ENCODE measurements at places on chromosomes 3 and 15.

DNA sequence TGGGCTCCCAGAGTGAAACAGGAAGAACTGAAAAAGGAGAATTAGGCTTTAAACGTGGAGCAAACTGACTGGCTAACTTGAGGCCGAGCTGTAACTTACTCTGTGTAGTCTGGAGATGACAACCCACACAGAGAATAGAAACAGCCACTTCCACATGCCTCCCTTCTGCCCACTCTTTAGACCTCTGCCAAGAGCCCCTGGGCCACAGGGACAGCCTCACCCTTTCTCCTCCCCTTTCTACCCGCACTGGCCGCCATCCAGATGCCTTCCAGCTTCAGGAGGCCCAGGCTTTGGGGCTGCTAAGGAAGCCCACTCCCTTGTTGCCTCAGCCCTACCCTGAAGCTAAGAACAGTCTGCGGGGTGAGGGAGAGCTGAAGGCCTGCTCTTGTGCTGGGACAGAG is 6.8 kb downstream of the ARHGAP31 start:
- no peak for DNase-seq

DNA sequence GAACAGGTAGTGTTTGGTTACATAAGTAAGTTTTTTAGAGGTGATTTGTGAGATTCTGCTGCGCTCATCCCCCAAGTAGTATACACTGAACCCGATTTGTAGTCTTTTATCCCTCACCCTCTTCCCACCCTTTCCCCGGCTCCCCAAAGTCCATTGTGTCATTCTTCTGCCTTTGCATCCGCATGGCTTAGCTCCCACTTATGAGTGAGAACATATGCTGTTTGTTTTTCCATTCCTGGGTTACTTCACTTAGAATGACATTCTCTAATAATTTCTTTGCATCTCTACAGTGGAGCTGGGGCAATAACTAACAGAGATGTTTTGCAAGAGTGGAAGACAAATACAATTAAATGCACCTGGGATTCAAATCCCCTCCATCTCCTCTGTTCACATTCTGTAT is 93.2 kb downstream of the TP63 start:
- DNase-seq = no peak

DNA sequence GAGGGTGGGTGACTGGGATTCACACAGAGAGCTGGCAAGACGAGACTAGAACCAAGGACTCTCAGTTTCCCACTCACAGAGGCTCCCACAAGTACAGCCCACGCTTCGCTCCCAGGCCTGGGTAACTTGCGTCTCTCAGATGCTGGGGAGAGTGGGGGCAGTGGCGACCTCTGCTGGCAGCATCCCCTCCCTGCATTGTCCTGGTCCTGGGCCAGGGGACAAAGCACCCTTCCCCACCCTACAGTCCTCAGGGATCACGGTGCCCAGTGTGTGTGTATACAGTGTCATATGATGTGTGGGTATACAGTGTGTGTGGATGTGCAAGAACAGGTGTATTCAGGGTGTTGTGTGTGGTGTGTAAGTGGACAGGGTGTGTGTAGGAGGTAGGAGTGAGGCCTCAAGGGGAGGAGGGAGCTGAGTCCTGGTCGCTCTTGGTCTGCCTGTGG is 12.8 kb downstream of the VILL start:
- DNase-seq = peak; percentile 74

DNA sequence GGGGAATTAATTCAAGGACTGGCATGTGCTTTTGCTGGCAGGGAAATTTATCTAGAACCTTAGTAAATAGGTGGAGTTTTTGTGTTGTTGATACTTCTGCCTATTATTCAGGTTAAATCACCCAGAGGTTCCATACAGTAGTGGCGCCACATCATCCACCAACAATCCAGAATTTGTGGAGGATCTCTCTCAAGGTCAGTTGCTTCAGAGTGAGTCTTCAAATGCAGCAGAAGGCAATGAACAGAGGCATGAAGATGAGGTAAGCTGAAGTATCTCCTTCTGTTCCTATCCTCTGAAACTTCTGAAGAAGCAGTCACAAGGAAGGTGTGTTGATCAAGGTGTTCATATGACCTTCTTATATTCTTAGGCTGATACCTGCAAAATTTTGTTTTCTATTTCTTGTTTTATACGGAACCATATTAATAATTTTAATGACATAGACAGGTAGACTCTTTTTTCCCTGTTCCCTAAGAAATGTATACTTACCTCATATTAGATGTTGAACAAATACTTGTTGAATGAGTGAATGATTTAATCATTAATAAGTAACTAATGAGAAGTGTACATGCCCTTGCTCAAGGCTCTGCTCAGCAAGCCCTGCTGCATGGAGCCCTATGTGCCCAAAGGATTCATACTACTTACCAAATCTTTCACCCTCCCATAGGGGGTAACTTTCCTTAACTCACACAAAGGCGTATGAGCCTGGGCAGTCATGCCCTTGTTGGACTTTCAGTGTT is 43.6 kb downstream of the HMG20A start:
- no peak for DNase-seq

- DNase-seq = peak; percentile 23
Measured at GRCh38 chr3:141279077-141279967, 47.7 kb downstream of the PXYLP1 start.

- DNase-seq = no peak
Measured at GRCh38 chr15:79452244-79453051, 20.3 kb downstream of the MINAR1 start.

- DNase-seq = no peak
Measured at GRCh38 chr15:58509556-58509955, 77.8 kb downstream of the LIPC start.

Data from AG08396 (cell line).